ENCODE measurements at places on chromosomes 3 and 15.

DNA sequence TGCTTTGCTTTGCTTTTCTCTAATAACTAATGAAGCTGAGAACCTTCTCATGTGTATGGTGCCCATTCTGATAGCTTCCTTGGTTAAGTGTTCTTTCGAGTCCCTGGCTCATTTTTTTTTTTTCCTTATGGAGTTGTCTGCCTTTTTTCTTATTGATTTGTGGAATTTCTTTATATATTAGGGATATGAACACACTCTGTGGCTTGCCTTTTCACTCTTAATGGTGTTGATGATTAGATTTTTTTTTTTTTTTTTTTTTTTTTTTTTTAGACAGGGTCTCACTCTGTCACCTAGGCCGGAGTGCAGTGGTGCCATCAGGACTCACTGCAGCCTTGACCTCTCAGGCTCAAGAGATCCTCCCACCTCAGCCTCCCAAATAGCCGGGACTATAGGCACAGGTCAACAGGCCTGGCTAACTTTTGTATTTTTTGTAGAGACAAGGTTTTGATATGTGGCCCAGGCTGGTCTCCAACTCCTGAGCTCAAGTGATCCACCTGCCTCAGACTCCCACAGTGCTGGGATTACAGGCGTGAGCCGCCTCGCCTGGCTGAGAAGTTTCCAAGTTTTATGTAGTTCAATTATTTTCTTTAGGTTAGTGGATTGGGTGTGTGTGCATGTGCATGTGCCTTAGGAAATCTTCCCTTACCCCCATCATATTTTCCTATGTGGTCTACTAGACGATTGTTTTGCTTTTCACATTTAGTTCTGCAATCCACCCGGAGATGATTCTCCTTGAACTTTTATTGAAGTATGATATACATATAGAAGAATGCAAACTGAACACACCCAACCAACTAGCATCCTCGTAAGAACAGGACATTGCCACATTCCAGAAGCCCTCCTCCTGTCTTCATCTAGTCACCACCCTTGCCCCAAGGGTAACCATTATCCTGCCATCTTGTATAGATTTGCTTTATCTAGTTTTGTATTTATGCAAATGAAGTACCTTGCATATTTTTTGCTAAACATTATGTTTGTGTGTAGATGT lies 1.7 kb upstream of the SNRPA1 start:
- DNase-seq = no peak

GRCh38 chr3:98906230-98906629 lies 4.7 kb upstream of the DCBLD2 start:
- no peak for DNase-seq

- DNase-seq = no peak
Observed at GRCh38 chr3:14154895-14155440, 23.4 kb downstream of the XPC start.

DNA sequence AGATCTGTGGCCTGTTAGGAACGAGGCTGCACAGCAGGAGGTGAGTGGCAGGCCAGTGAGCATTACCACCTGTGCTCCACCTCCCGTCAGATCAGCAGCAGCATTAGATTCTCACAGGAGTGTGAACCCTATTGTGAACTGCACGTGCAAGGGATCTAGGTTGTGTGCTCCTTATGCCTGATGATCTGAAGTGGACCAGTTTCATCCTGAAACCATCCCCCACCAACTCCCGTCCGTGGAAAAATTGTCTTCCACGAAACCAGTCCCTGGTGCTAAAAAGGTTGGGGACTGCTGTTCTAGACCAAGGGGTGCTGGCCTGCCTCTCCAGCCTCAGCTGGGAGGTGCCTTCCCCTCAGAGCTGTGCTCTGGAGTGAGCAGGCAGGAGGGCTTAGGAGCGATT lies 61.4 kb downstream of the RPLP1 start:
- no peak for DNase-seq

DNA sequence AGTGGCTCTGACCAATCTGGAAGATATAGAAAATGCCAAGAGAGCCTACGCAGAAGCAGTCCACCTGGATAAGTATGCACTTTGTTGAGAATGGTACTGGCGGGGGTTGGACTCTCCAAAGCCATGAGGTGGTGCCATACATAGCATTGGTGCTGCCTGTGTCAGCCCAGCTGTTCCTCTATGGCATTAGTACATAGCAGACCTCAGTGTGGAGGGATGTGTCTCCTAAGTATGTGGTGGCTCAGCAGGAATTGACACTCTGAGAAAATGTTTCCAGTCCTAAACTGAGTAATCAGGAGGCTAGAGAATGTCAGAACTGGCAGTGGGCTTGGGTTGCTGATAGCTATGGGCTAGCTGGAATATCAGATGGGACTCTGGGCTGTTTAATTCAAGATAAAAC lies 48.4 kb downstream of the ADPGK start:
- DNase-seq = no peak
